Cardiac septum (tissue), 1 donor: ENCODE measurements at places on chromosomes 3 and 15. TPM values are rescaled to one million over a fixed set of nuclear protein-coding genes. Genes with fewer than 3 reads are reported as not detected.

GRCh38 chr3:43004282-43004681, 25.2 kb downstream of the GASK1A start:
- peak; percentile 12 for DNase-seq

GRCh38 chr3:67647390-67647878, 7.0 kb downstream of the SUCLG2 start:
- DNase-seq: no peak

GRCh38 chr3:136258199-136258598, 8.1 kb downstream of the PCCB start:
- no peak for DNase-seq

GRCh38 chr15:50353251-50353974, 1.6 kb downstream of the GABPB1 start:
- no peak for DNase-seq

Gene ZNF80
- total RNA-seq: not detected

GRCh38 chr15:89632563-89633430, 22.5 kb downstream of the KIF7 start:
- peak; percentile 64 for DNase-seq

DNA sequence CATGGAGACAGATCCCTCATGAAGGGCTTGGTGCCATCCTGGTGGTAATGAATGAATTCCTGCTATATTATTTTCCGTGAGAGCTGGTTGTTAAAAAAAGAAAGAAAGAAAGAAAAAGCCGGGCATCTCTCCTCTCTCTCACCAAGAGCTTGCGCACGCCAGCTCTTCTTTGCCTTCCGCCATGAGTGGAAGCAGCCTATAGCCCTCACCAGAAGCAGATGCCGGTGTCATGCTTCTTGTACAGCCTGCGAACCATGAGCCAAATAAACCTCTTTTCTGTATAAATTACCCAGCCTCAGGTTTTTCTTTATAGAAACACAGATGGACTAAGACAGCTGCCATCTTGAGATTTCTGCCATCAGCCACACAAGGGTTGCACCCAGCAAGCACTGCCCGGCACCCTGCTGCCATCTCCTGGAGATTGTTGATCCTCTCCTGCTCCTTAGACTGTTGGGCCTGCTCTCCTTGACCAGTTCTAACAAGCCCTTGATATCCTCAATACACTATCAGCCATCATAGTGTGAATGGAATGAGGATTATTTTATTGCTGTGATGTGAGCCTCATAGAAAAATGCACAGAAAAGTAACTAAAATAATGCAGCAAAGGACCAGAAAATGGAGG, 3.5 kb upstream of the AHSG start:
- no peak for DNase-seq
